ENCODE measurements at places on chromosomes 11 and 22.
A peak's percentile ranks its signal among the peaks of the same experiment; 100 is the strongest.

DNA sequence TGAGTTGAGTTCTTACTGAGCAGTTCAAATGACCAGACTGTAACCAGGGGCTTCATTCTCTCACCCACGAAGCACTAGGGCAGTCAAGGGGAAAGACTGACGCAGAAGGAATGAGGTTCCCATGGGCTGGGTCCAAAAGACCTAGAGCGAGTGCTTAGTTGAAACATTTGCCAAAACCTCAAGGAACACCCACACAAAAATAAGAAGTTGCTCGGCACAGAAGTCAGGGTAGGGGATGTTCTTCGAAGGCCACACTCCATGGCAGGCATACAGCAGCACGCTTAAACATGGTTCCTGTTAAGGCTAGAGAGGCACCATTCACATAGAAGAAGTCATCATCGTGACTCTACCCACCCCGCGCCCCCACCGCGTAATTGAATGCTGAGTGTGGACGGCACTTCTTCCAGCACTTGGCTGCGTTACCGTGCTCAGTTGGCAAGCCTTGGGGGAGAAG, 52.9 kb downstream of the TIMP3 start:
- no peak for DNase-seq

- DNase-seq: no peak
These were observed 331.8 kb upstream of the B3GAT1 start for GRCh38 chr11:134743820-134744195.

DNA sequence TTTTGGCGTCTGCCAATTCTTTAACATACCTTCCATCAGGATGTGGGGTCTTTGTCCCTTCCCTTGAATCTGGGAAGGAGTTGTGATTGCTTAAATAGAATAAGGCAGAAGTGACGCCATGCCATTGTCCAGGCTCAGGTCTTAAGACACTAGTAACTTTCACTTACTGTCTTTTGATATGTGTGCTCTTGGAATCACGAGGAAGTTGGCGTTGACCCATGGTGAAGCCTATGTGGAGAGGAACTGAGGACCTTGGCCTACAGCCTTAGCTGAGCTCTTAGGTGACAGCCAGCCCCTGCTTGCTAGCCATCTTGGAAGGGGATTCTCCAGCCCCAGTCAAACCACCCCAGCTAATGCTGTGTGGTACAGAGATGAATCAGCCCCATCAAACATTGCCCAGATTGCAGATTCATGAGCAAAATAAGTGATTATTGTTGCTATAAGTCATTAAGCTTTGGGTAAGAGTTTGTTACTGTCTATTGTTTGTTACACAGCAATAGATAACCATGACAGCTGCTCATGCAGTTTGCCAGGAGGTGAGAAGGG, 17.6 kb upstream of the CLPB start:
- no peak for DNase-seq

DNA sequence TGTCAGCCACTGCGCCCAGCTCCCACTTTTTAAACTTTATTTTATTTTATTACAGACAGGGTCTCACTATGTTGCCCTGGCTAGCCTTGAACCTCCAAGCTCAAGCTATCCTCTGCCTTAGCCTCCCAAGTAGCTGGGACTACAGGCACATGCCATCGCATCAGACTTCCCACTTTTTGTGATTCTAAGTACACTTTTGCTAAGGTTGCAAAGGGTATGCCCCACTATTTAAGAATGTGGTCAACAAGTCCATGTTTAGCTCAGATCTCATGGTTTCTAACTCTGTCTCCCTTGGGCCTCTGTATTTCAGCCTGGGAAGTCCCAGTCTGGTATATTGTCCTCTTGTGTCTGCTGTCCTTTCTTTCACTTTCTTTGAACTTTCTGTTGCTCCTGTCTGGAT, 35.3 kb downstream of the EXPH5 start:
- no peak for DNase-seq

DNA sequence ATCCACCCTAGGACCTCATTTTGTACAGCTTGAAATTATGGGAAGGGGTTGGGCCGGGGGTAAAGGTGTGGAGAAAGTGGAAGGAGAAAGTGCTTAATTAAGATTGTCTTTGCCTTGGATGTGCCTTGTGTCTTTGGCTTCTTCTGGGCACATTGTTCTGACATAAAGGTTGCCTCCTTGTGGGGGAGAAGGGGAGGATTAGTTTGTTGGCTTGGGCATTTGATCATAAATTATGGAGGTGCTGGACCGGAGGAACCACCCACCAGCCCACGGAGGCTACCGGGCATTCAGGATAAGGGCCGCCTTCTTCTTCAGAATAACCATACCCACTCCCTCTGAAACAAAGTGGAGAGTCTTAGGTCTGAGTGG, 1.3 kb downstream of the PAFAH1B2 start:
- no peak for DNase-seq

DNA sequence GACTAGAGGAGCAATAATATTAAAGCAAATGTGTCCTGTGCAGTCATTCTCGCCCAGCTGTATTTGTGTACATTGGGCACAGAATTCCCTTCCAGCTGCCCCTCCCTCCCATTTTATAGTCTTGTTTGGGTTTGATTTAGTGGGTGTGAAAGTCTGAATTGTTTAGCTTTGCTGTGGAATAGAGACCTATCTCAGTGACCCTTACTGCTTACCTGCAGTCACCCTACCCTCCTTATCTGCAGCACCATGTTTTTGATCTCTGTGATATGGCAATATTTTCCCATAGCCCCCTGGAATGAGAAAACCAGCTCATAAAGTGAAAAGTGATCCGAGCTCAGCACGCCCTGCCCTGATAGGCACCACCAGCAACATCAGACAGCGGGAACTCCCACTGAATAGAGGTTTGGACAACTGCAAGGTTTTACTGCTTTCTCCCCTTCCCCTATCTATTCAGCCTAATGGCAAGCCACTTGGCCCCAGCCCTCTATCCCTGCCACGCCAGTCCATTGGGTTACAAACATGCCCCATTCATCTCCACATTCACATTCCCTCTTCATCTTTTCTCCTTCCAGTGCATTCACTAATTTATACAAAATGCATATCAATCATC, 199.0 kb downstream of the ETS1 start:
- no peak for DNase-seq

DNA sequence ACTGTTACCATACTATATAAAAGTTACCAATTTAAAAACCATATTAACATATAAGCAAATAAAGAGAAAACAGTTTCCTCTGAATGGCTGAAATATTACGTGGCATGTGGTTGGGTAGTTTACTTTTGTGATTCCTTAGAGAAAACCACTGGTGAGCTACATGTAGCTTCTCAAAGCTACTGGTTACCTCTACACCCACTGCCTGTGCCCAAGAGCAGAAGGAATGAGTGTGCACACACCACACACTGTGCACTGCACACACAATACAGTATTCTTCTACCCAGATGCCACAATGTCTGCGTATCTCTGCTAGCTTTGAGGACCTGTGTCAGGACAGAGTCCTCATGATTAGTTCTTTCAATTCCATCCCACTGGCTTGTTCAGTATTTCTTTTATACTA, 25.5 kb upstream of the YPEL1 start:
- DNase-seq: peak; percentile 31

DNA sequence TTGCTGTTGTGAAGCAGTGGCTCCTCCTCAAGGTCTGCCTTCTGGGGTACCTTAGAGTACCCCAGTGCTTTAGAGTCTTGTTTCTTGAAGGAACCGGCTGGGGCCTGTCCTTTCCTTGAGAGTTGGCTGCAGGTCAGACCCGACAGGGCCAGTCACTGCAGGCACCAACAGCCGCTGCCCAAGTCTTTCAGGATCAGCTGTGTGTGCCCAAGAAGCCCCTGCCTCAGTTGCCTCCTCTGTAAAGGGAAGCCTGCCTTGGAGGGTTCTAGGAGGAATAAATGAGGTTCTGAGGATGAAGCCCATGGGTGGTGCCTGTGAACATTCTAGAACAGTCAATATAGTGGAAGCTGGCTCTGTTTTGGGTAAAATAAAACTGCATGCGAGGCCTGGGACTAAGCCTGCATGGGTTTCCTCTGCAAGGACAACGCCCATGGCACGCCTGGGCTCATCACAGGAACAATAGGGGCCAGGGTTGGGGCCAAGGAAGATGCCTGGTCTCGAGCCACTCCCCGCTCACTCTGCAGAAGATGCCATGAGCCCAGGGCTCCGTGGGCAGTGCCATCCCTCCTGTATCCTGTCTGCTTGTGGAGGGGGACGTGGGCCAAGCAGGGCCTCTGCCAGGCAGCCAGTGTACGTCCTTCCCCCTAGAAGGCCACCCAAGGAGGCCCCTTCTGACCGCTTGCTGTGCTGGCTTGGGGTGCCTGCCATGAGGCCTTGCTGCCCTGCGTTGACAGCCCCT, 81.6 kb downstream of the MED15 start:
- DNase-seq: no peak

- no peak for DNase-seq
These were observed 129.9 kb downstream of the KCNC1 start for GRCh38 chr11:17864478-17864941.

GRCh38 chr11:56783448-56784041, 35.0 kb upstream of the OR9G4 start:
- peak; percentile 22 for DNase-seq

GRCh38 chr22:48444320-48445112, 1383.2 kb downstream of the BRD1 start:
- DNase-seq: no peak

- no peak for DNase-seq
These were observed 22.3 kb downstream of the DHCR7 start for GRCh38 chr11:71425860-71426259.

DNA sequence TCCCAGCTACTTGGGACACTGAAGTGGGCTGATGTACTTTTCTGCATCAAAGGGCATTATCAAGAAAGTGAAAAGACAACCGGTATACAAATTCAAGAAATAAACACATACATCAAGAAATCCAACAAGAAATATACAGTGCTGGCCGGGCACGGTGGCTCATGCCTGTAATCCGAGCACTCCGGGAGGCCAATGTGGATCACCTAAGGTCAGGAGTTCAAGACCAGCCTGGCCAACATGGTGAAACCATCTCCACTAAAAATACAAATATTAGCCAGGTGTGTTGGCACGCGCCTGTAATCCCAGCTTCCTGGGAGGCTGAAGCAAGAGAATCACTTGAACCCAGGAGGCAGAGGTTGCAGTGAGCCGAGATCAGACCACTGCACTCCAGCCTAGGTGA, 9.5 kb downstream of the USP28 start:
- no peak for DNase-seq

GRCh38 chr22:24697621-24698082, 76.9 kb downstream of the PIWIL3 start:
- DNase-seq: no peak

DNA sequence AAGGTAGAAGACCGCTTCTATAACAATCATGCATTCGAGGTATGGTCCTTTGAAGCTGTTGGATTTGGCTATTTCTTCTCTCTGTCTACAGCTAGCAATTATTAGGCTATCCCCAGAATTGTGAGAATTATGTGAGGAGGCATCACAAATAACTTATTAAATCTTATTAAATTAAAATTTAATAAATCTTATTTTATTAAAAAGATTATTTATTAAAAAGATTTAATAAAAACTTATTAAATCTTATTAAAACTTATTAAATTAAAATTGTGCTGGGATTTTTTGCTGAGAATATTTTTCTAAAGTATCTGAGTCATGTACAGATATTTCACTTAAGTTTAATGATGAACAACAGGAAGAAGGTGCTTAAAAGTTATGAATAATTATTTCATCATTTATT, 7.7 kb downstream of the SPA17 start:
- DNase-seq: no peak

DNA sequence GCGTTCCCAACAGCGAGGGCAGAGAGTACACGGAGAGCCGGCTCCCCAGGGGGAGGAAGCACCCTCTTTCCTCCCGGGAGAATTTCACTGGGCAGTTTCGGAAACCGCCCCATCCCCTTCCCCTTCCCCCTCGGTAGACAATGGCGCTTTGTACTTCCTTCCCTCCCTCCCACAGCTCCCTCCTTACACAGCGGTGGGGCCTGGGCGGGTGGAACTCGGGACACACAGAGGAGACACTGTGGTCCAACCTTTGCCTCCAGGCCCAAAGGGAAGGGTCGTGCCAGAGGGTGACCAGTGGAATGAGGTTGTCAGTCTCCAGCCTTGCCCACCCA, 4.3 kb downstream of the SMTN start:
- no peak for DNase-seq

DNA sequence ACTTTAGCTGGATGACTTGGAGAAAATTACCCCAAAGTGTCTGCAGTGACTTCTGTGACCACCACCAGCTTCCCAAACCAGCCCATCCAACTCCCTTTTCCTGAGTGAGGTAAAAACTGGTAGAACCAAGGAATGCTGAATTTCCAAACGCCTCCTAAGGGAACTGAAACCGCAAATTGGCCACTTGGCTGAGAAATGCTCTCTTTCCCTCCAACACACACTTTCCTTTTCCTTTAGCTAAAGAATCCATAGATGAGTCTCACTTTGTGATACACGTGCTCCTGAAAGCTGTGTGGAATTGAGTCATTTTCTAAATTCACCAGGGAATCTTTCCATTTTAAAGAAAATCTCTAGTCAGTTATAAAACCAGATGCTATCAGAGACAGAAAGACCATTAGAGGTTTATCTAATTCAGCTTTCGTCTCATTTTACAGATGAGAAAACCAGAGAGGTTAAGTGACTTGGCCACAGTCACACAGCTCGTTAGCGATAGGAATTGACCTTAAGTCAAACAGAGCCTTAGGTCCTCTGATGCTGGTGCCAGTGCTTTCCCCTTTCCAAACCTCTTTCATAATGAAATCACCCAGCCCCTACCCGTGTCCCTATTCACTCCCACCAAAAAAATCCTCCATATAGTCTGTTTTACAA, 137.2 kb downstream of the COMMD9 start:
- no peak for DNase-seq

GRCh38 chr22:31295360-31295759, 3.1 kb upstream of the PIK3IP1 start:
- no peak for DNase-seq

DNA sequence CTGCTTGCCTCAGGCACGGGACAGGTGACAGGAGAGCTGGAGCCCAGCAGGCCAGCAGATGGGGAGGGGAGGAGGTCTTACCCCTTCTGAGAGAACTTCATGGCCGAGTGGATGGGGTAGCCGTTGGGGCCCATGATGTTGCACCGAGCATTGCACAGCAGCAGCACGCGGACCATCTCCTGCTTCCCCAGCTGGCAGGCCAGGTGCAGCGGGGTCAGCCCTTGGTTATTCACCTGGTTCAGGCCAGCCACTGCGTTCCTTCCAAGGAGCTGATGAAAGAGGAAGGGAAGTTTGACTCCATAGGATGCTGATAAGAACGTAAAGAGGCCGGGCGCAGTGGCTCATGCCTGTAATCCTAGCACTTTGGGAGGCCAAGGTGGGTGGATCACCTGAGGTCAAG, 29.4 kb upstream of the BAIAP2L2 start:
- no peak for DNase-seq

DNA sequence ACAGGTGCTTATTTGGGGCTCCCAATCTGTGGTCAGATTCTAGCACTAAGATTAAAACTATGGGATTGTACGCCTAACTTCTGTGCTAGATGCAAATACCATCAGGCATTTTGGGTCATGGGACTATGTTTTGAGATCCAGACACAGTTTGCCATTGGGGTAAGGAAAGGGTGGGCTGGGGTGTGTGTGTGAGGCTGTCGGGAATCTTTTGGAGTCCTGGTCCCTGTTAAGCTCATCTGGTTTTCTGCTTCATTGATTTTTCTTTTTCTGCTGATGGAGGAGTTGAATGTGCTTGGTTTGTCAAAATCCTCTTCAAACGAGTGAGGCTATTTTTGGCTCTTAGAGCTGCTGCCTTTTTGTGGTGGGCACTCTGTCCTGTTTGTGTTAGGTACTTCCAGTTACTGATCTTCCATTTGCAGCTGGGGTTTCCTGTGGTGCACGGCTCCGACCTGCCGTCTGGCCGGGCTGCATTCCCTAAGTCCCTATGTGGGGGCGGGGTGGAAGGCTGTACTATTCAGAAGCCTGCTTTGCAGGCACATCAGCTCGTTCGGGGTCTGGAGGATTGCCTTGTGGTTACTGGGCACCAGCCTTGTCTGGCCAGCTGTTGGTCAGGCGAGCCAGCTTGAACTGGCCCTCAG, 2.9 kb downstream of the BCR start:
- DNase-seq: no peak
